ENCODE measurements at places on chromosomes 3 and 15. TPM values are rescaled to one million over a fixed set of nuclear protein-coding genes. Genes with fewer than 3 reads are reported as not detected.

Gene NANOGP8
- total RNA-seq, result not detected

GRCh38 chr3:58858126-58858525, 191.6 kb upstream of the FAM3D start:
- no peaks in the 10 kb centered on the region for H3K27me3 ChIP-seq
- no peak for DNase-seq
- no peaks in the 10 kb centered on the region for H3K4me1 ChIP-seq
- no peaks in the 10 kb centered on the region for H3K36me3 ChIP-seq
- no peak overlapping the region for H3K27ac ChIP-seq
- no peak overlapping the region for H3K4me3 ChIP-seq

DNA sequence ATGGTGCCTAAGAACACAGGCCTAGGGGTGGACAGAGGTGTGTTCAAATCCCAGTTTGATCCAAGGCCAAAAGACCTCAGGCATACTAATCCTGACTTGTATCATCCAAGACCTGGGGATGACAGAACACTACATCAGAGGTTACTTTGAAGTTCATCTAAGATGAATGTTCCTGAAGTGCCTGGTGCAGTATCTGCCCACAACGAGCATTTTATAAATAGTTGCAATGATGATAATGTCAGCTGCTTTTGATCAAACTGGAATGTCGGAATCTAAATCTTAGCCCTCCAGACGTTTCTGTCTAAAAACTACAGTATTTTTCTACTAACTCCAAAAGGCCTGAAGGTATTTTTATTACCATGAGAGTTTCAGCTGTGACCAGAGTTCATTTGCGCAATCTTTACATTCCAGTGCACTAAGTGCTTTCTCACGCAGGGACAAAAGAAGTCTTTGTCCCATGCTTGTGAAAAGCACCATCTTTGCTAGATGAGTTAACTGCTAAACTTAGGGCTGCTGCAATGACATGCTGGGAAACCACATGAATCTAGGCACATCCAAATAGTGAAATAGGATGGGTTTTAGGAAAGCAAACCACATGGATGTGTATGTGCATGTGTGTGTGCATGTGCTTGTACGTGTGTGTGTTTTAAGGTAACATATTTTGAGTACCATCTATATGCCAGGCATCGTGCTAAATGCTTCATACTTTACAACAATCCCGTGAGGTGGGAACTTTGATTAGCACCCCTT, 18.1 kb downstream of the ANXA2 start:
- peak; percentile 44 for DNase-seq
- no peak overlapping the region for H3K4me3 ChIP-seq
- peaks cover 4% of the 10 kb centered on the region for H3K36me3 ChIP-seq
- no peaks in the 10 kb centered on the region for H3K27me3 ChIP-seq
- H3K27ac ChIP-seq, result peak overlapping the region; percentile 54

DNA sequence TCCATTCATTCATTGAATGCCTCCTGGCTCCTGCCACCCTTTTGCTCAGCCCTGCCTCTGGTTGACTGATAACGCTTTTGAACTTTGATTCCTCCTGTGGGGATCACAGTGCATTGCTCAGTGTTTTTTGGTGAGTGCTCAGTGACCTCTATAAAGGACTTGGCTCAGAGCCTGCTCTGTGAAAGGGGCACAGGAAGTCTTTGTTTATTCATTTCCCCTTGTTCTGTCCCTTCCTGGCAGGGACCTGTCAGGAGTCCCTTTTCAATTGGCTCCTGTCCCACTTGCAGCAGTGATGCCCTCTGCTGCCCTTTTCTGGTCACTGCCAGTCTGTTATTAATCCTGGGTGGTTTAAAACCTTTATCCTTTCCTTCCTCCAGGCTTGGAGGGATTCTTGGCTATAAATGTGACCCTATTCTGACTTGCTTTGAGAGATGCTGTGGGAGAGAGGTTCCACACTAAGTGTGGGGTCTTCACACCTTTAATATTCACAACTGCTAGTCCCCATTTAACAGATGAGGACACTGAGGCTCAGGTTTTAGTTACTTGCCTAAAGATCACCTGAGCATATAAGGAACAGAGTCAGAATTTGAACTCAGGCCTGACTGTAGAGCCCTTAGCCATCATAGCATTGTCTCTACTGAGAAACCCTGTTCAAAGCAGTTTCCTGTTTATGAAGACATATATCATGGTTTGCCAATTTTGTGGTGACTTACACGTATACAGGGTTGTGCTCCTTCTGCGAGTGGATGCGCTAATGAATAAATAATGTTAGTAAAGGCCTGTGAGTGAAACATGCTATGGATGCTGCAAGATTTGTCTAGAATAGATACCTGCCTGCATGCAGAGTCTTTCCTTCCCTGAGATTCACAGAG, 23.2 kb upstream of the TATDN2 start:
- H3K4me1 ChIP-seq, result no peaks in the 10 kb centered on the region
- no peaks in the 10 kb centered on the region for H3K36me3 ChIP-seq
- H3K27me3 ChIP-seq, result no peaks in the 10 kb centered on the region
- H3K27ac ChIP-seq, result no peak overlapping the region
- no peak overlapping the region for H3K4me3 ChIP-seq

GRCh38 chr3:34107669-34108068, 309.2 kb downstream of the PDCD6IP start:
- H3K27me3 ChIP-seq, result no peaks in the 10 kb centered on the region
- H3K36me3 ChIP-seq, result no peaks in the 10 kb centered on the region
- H3K4me1 ChIP-seq, result no peaks in the 10 kb centered on the region
- H3K4me3 ChIP-seq, result no peak overlapping the region

GRCh38 chr3:193052354-193053045, 134.8 kb upstream of the MB21D2 start:
- H3K27me3 ChIP-seq, result no peaks in the 10 kb centered on the region
- no peak overlapping the region for H3K27ac ChIP-seq
- no peak overlapping the region for H3K4me3 ChIP-seq
- DNase-seq, result no peak
- no peaks in the 10 kb centered on the region for H3K36me3 ChIP-seq

GRCh38 chr3:194766845-194767244, 81.2 kb downstream of the FAM43A start:
- no peaks in the 10 kb centered on the region for H3K36me3 ChIP-seq
- peaks cover 4% of the 10 kb centered on the region for H3K4me1 ChIP-seq
- H3K27me3 ChIP-seq, result no peaks in the 10 kb centered on the region
- no peak overlapping the region for H3K4me3 ChIP-seq
- H3K27ac ChIP-seq, result no peak overlapping the region
- no peak for DNase-seq

DNA sequence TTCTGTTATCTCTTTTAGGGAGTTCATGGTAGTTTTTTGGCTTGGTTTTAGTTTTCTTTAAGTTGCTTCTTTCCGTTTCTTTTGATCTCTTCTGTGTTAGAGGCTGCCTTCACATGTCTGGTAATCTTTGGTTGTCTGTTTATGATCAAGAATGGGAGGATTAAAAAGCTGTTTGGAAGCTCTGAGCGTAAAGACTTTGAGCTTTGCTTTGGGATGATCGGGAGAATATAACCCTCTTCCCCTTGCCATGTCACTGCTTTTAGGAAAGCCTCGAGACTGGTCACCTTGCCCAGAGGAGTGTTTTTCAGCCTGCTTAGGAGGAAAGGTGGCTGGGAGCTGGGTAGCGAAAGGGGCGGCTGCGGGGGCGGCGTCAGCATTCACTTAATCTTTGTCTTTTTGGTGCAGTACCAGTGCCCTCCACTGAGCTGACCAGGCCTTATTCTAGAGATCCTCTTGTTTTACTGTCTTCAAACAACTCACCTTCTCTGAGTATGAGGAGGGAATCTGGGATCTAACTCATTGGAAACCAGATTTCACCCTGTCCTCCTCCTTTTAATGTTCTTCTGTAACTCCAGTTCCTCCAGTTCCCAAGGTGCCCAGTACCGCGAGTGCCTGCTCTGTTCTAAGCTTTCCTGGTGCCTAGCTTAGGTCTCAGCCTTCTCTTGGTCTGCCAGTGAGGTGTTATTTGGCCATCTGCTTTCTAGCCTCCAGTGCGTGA, 15.5 kb downstream of the TATDN2 start:
- DNase-seq, result no peak
- H3K4me1 ChIP-seq, result no peaks in the 10 kb centered on the region
- peaks cover 2% of the 10 kb centered on the region for H3K36me3 ChIP-seq
- H3K4me3 ChIP-seq, result no peak overlapping the region
- H3K27ac ChIP-seq, result no peak overlapping the region

DNA sequence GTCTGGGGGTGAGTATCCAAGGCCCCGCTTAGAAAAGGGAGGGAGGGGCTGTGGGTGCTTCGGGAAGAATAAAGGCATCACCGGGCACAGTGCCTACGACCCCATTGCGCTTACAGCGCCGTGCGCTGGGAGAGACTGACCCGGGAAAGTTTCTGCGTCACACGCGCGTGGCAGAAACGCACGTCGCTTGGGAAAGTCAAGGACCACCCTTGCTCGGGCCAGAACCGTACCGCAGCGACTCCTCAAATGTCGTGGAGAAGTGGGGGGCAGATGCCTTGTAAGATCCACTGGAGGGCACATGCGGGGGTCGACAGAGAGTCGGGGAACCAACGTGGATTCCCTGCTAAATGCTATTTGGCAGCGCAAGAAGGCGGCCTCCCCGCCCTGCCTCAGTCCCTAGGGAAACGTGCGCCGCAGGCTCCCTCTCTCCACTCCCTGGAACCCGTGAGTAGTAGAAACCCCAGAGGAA, 2.4 kb downstream of the ADAMTS9 start:
- H3K27ac ChIP-seq, result peak overlapping the region; percentile 92
- no peaks in the 10 kb centered on the region for H3K27me3 ChIP-seq
- DNase-seq, result peak; percentile 37
- H3K4me1 ChIP-seq, result no peaks in the 10 kb centered on the region

- H3K27me3 ChIP-seq, result no peaks in the 10 kb centered on the region
- no peak for DNase-seq
- H3K36me3 ChIP-seq, result no peaks in the 10 kb centered on the region
- H3K4me1 ChIP-seq, result no peaks in the 10 kb centered on the region
- no peak overlapping the region for H3K27ac ChIP-seq
Observed at GRCh38 chr3:49916686-49917085, 12.9 kb downstream of the MON1A start.

DNA sequence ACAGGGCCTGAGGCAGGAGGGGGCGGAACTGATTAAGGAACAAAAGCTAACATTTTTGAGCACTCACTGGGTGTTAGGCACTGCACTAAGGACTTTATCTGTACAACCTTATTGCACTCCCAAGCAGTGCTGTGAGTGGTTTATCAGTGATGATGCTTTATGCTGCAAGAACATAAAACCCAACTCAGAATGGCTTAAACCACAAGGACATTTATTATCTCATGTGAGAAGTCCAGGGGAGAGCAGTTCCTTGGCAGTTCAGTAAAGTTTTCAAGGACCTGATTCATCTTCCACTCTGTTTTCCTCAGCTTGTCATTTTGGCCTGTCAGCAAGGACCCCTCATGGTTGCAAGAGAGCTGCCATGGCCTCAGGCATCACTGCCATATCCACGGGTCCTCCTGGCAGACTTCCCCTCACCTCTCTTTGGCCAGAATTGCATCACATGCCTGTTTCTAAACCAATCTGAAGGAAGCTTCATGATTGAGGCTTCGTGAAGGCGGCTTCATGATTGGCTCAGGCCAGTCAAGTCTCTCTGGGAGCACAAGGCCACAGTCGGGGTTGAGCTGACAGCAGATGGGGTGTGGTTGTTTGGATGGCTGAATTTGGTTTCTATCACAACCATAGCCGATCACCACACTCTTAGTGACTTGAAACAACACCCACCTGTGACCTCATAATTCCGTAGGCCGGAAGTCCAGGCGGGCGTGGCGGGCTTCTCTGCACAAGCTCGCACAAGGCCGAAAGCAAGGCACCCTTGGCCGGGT, 15.8 kb downstream of the EFCC1 start:
- DNase-seq, result peak; percentile 74
- peak overlapping the region; percentile 81 for H3K27ac ChIP-seq
- no peaks in the 10 kb centered on the region for H3K27me3 ChIP-seq

- H3K4me3 ChIP-seq, result no peak overlapping the region
- H3K27ac ChIP-seq, result no peak overlapping the region
- no peaks in the 10 kb centered on the region for H3K27me3 ChIP-seq
- peak; percentile 52 for DNase-seq
- no peaks in the 10 kb centered on the region for H3K36me3 ChIP-seq
- no peaks in the 10 kb centered on the region for H3K4me1 ChIP-seq
Observed at GRCh38 chr15:60507596-60508424, 28.9 kb upstream of the ICE2 start.

Data from colonic mucosa (tissue), 4 donors.